ENCODE measurements at places on chromosomes 4 and X. TPM values are rescaled to one million over a fixed set of nuclear protein-coding genes. Genes with fewer than 3 reads are reported as not detected.

DNA sequence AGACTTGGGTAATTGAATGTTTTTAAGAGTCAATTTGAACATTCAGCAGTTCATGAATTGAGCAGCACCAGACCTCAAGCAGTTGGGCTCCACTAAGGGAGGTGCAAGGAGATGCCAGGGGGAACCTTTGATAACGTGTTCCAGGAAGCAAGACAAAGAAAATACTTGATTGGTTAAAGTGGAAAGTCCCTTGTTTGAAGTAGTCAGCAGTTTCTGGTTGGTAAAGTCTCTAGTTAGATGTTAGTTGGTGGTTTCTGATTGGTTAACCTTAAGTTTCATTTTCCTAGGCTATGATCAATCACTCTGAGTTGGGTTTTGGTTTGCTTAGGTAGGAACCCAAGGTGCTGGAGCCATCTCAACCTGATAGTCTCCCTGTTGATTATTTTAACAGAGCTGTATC is 4.0 kb downstream of the HERC6 start:
- no peak for DNase-seq

DNA sequence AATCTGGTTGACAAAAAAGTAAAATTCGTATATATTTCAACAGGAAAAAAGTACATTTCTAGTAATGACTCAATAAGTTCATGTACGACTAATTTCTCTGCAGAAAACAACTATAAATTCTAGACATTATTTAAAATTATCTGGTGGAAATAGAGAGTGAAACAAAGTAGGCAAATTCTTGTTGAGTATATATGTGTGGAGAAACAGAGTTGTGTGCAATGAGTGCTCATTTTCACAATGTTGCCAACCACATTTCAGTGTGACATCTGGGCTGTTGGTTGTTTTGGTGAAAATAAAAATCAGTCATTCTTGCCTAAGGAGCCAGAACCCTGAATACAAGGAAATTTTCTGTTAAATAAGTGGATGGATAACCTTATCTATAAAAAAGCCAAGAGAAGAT is 372.0 kb upstream of the NDST4 start:
- DNase-seq = no peak

DNA sequence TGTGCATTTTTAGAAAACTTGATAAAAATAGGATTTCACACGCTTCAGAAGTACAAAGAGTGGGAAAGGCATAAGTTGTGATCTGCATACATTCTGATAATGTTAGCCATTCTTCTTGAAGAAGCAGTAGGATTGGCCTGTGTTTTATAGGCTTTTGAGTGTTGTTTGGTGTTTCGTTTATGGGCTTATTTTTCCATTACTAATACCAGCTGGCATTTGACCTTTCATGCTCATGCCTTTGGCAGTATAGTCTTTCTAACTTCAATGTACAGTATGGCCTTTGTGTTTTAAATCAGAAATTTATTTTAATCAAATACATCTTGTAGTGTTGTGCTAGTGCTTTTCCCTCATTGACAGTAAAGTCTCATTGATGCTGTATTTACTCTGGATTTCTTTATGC is 51.5 kb upstream of the SLC4A4 start:
- no peak for DNase-seq

DNA sequence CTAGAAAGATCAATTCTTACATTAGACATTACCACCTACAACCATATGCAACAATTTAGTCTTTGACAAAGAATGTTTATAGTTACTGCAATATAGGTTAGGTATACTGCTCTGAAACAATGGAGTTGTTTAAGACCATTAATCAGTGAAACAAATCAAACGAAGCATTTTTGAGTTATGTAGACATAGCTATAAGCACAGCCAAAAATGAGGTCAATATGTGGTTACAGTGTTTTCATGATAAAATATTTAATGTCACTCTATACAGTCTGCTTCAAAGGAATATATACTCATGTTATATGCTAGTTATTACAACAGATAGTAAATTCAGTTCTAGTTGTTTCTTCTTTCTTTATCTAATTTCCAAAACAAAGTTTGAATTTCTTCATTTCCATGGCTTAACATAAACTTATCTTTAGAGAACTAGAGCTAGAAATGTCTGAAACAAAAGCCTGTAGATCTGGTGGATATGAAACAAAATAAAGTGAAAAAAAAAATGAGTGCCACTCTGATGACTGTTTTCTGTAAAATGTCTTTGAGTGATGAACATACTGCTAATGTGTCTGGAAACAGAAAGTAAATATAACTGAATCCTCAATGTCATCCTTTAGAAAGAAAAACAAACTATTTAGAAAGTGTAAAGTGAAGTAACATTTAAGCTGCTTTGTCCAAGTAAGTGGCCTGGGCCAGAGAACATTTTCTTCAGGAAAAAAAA is 809.0 kb downstream of the FAT4 start:
- no peak for DNase-seq

TSPAN7 gene
- 11.4 TPM for total RNA-seq

- no peak for DNase-seq
Measured at GRCh38 chr4:113094802-113095201, 45.3 kb downstream of the ANK2 start.

SLC9B1 gene
- not detected for total RNA-seq

GRCh38 chr4:129926936-129927335 is 831.0 kb downstream of the C4orf33 start:
- no peak for DNase-seq
